Amygdala (tissue), 56 donors: ENCODE measurements at places on chromosomes 6 and 20.

- DNase-seq: no peak
These were observed 42.5 kb downstream of the CPXM1 start for GRCh38 chr20:2757969-2758368.

DNA sequence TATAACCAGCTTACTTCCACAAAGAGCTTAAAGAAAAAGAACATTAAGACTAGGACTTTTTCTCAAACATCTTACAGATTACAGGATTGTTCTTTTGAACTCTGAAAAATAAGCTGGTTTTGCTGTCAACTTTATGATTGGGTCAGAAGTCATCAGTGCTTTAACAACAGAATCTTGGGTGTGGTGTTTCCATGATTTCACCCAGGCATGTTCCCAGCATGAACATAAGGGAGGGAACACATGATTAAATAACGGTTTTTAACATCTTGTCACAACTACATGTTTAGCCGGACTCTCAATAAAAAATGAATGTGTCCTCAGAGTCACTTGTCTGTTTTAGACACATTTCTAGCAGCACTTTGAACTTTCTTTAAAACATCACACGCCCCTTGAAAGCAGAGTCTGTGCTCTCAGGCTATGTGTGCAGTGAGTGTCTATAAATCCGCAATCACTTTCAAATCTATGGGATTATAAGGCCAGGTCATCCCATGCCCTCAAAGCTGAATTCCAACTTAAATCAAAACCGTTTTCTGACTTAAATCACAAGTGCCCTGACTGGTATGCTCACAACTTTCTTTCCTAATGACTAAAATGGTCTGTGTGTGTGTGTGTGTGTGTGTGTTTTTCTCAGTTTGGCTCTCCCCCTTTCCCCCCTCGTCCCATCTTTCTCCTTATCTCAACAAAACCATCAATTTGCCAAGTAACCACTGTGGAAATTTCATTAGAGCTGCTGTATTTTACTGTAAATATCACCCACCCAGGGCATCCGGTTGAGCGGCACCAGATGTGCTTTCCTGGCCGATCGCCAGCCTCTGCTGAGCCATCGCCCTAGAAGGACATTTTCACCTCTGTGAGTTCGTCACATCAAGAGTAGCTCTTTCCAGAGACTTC is 216.8 kb upstream of the DTNBP1 start:
- no peak for DNase-seq

GRCh38 chr6:54193560-54193959 is 82.3 kb downstream of the MLIP start:
- DNase-seq: no peak

DNA sequence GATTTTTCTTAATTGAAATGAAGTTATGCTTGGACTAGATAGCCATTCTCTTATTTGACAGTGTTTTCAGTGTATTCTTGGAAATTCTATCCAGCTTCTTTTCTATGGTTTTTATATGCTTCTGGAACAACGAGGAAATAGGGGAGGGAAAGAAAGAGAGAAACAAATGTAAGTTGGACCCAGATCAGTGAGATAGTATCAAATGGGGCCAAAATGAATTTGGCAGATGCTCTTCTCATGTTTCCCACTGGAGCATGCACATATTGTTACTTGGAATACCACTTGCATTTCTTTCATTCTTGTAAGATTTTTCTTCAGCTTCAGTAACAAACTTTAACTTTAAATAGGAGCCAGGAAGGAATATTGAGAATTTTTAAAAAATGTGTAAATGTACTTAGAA is 312.3 kb downstream of the PRL start:
- DNase-seq: no peak

GRCh38 chr6:122753000-122753687 is 26.4 kb upstream of the FABP7 start:
- DNase-seq: no peak

GRCh38 chr20:2800521-2801285 is at the start of gene CPXM1:
TSS of gene CPXM1 (minus strand) at chr20:2800627. CDS start at chr20:2800572, 55 bp downstream.
- DNase-seq: no peak
